ENCODE measurements at places on chromosomes 4 and X.

GRCh38 chrX:28901637-28902036 lies 314.4 kb downstream of the IL1RAPL1 start:
- DNase-seq, result no peak

- no peak for DNase-seq
Measured at GRCh38 chrX:15567267-15567666, 33.5 kb downstream of the ACE2 start.

- no peak for DNase-seq
Measured at GRCh38 chrX:118621081-118621759, 106.2 kb upstream of the IL13RA1 start.

GRCh38 chr4:162443510-162443909 lies 279.7 kb upstream of the FSTL5 start:
- no peak for DNase-seq

DNA sequence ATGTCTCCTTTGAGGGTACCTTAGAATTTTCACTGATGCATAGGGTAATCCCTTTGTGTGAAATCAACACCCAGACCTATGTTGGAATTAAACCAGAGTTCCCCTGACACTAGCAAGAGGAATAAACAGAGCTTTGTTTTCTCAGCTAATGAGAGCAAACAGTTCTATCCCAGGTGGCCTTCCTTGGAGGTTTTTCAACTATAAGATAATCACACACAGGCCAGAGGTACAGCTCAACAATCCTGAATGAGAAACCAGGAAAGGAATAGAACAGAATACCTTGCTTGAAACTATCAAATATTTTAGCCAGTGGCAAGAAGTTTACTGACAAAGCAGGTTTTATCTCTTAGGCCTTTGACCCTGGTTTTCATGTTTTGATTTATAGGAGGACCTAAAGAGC lies 100.2 kb downstream of the OTC start:
- no peak for DNase-seq

- DNase-seq, result no peak
Measured at GRCh38 chr4:101419336-101420135, 72.2 kb upstream of the PPP3CA start.

GRCh38 chr4:61199873-61200186 lies 296 bp upstream of the ADGRL3 start:
- no peak for DNase-seq

GRCh38 chr4:30875658-30876269 lies 155.6 kb downstream of the PCDH7 start:
- no peak for DNase-seq

- no peak for DNase-seq
Measured at GRCh38 chr4:104879367-104879766, 267.3 kb upstream of the TET2 start.

- no peak for DNase-seq
Measured at GRCh38 chr4:71290074-71290473, 48.7 kb upstream of the SLC4A4 start.

GRCh38 chr4:151530230-151530629 lies 121.3 kb downstream of the FHIP1A start:
- no peak for DNase-seq

DNA sequence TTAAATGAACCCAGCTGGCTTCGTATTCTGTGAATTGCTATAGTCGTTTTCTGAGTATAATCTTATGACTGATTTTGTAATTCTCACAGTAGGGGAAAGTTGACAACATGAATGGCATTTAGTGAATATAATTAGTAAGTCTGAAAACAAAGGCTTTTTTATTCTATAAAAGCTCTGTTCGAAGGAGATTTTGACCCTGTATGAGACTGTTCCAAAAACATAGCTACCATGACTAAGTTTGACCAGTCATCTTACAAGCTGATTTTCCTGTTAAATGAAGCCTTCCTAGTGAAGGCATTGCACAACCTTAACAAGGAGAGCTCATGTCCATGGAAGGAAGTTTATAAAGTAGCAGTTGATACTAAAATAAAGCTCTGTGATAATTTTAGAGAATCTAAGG lies 242.3 kb downstream of the RPA4 start:
- DNase-seq, result no peak

GRCh38 chrX:4787971-4788370 lies 1074.5 kb upstream of the PRKX start:
- no peak for DNase-seq

DNA sequence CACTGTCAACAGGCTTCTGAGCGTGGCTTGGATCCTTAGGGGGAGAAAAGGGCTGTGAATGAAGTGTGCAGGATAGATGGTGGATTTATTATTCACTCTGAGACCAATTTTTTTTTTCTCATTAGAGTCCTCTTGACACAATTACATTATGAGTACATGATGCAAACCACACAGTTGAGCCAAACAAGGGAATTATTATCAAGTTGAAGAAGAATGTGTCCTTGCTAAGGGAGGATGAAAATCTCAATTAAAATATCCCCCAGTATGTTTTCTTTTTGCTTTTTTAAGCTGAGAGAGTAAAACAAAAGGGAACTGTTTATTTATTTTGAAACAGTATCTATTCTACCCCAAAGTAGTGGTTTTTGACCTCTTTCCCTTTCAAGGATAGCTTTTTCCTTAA lies 40.4 kb downstream of the RPS3A start:
- no peak for DNase-seq

DNA sequence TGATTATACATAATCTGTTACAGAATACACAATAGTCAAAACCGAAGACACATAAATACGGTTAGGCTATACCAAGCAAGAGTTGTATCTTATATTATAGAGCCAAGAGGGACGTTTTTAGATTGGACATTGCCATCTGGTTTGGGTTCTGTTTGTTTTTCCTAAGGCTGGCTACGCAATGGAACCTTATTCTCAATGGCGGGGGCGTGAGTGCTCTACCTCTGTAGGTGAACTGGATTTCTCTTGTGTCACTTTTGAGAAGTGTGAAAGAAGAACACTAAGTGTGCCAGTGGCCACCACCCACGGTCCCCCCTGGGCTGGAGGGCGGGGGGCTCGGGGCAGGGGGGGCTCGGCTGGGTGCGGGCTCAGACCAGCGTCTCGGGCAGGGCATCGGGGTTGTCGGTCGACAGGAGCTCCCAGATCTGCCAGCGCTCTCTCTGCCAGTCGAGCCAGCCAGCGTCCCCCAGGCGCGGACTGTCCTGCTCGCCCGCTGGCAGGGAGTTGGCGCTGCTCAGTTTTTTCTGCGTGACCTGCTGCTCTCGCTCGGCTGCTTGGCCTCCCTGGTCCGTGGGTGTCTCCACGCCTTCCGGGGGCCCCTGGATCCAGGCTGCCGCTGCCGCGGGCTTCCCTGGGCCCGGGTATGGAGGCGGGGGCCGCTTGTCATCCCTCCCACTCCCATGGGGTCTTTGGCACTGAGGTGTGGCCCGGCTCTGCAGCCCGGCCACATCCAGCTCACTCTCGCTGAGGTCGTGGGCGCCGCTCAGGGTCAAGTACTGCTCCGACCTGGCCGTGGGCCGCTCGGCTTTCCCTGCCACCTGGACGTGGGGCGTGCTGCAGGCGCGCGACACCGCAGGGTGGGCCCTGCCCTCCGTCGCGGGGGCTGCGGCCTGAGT lies 27.6 kb downstream of the HCCS start:
- DNase-seq, result no peak

DNA sequence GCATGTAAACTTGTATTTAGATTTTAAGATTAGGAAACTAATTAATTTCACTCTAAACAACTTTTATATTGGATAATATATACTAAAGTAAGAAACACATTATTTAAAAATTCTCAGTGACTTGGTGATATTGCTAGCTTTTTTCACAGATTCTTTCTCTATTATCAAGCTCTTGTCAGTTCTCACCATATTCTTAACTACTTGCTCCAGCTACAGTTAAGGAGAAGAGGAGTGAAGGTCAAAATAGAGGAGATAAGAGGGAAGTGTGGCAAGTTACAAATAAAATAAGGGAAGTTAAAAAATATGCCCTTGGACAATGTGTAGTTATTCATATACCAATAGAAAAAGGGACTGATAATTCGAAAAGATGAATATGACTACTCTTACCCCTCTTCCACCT lies 34.7 kb upstream of the NAF1 start:
- DNase-seq, result no peak

DNA sequence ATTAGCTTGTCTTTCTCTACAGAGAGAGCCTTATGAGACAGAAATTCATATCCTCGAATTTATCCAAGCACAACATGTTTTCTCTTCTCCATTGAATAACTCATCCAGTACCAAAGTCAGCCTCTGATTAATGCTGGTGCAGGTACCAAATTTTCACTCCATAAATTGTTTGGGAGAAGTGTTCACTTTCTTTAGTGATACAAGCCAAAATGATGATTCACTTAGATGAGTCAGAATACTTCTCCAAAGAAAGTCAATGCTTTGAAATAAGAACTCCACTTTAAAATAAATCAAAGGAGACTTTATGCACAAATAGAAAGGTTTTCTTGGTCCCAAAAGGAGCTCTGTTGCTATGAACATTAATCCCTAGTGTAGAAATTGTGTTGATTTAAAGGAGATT lies 60.2 kb downstream of the MAOB start:
- no peak for DNase-seq
